ENCODE measurements at places on chromosomes 3 and 15. TPM values are rescaled to one million over a fixed set of nuclear protein-coding genes. Genes with fewer than 3 reads are reported as not detected.

The CCDC39 gene
- under 0.01 TPM for total RNA-seq

The DPPA2 gene
- total RNA-seq = not detected

DNA sequence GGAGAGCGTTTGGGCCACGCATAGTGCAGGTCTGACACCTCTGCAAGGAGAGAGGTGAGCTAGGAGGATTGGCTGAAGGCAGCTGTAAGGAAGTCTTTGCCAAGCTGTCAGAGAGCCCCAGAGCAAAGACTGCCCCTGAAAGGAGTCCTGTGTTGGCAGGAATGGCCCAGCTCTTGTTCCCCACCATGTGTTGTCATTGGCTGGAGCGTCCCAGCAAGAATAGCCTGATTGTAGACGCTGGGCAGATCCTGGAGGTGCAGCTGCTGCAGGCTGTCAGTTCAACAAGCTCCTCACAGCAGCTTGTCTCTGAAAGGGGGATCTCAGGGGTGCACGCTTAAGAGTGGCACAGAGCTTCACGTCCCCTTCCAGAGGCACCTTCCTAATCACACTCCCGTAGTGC is 237.6 kb downstream of the FEZF2 start:
- DNase-seq = no peak

DNA sequence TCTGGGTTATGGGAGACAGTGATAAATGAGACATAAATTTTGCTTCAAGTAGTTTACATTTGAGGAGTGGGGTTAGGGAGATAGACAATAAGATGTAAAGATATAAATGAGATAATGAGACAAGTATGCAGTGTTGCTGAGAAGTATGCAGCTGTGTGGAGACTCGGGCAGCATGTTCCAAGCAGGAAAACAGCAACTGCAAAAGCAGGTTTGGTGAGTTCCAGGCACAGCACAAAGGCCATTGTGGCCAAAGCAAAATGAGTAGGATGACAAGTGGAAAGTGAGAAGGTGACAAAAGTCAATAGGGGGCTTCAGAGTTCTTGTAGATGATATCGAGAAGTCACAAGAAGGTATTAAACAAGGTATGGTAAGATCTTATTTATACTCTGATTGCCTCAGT is 259.1 kb upstream of the PEX5L start:
- DNase-seq = peak; percentile 5

DNA sequence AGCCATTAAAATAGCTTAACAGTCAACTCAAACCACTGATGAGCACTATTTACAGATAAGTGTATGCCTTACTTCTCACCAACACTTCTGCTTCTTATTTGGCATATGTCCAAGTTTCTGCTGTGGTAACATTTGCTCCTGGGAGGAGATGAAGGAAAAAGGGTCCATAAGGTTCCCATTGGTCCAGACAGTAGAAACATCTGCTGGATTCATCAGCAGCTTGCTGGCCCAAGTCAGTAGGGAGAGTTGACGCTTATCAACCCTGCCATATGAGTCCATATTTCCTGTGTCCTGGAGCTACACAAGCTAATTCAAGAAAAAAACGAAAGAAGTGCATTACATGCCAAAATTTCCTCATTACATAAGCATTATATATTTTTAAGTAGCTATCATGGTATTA is 824.5 kb downstream of the CADM2 start:
- DNase-seq = no peak

- no peak for DNase-seq
Measured at GRCh38 chr3:124420392-124420791, 309.9 kb upstream of the UMPS start.

GRCh38 chr3:193040836-193041672 is 123.4 kb upstream of the MB21D2 start:
- peak; percentile 61 for DNase-seq

GRCh38 chr3:171113716-171114115 is 87.2 kb upstream of the SLC2A2 start:
- DNase-seq = no peak
